Kidney epithelial cell (primary cell): ENCODE measurements at places on chromosomes 2 and 18.
A peak's percentile ranks its signal among the peaks of the same experiment; 100 is the strongest.

- DNase-seq = no peak
These were observed 494.4 kb downstream of the TMX3 start for GRCh38 chr18:68220458-68220857.

DNA sequence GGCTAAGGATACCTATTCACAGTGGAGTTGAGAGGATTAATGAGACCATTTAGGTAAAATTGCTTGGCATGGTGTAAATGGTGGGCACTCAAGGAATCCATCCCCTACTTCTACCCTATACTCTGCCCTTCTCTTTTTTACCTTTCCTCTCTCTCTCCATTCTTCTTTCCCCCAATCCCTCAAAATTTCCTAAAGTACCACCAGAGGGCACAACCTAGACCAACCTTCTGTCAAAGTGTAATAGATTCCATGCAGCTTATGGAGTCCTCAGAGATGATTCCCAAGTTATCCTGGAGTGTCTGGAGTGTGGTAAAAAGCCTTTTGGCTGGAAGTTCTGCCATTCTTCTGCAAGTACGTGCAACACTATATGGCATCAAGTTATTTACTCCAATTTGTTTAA is 33.0 kb upstream of the CCDC195 start:
- no peak for DNase-seq

GRCh38 chr2:9318461-9319337 is 104.6 kb downstream of the ITGB1BP1 start:
- no peak for DNase-seq

DNA sequence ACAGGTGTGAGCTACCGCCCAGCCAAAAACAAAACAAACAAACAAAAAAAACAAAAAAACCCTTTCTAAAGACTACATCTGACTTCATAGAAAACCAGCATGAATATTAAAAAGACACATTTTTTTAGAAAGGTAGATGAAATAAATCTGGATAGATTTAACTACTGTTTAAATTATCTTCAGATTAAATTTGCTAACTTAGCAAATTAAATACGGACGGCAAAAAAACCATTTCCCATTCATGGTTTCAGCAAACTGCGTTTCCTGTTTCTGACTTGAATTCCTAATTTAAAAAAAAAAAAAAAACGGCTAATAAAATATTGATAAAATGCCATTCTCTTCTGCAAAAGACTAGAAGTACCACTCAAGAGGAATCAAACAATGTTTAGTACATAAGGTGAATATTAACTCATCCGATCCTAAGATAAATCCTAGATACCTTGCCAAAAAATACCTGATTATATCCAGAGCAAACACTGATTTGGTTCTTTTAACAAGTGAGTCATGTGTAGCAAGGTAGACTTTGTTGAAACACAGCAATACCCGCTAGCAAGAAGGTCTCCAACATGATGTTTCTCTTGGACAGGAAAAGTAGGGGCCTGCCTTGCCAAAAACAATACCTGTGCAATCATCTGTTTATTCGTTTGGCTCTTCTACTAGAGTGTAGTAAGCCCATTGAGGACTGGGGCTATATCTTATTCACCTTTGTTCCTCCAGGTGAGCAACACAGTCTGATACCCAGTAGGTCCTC is 96.2 kb downstream of the BARD1 start:
- DNase-seq = no peak

GRCh38 chr18:3150274-3150673 is 69.5 kb downstream of the MYOM1 start:
- DNase-seq = no peak

GRCh38 chr2:46878886-46879285 is 36.7 kb downstream of the MCFD2 start:
- DNase-seq = no peak

DNA sequence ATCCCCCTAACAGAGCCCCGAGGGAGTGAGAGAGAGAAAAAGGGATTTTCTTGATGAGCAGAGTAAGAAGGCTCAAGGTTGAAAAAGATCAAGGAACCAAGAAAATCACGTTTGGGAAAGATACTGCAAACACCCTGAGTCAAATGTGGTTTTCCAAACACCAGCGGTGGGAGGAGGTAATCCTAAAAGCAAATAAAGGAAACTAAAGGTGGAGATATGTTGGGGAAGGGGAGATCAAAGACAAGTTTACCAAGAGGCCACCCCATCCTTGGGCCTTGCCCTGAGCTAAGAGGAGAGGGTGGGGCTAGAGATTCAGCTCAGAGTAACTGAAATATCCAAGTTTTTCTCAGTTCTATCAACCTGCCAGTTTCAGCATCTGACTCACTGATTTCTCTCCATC is 332.3 kb downstream of the ETAA1 start:
- DNase-seq = no peak

GRCh38 chr2:108922141-108922915 is 66.7 kb downstream of the EDAR start:
- no peak for DNase-seq

GRCh38 chr2:70871398-70872211 is 36.0 kb upstream of the CD207 start:
- peak; percentile 25 for DNase-seq

DNA sequence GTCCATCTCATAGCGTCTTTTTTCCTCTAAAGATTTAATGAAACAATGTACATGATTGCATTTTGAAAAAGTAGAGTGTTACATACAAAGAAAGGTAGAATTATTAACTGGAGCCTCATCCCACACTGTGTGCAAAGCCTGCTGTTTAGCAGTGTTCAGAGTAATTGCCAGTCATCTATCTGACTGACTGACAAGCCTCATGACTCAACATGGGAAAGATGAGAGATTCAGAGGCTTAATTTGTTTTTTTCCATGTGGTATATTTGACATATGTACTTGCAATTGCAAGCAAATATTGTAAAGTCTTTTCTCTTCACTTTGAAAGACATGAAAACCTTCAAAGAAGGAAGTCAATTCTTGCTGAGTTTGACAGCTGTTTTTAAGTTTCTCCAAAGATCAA is 14.7 kb downstream of the PCARE start:
- DNase-seq = no peak

- DNase-seq = no peak
These were observed 240.9 kb downstream of the WDPCP start for GRCh38 chr2:63347361-63347760.

GRCh38 chr2:236715077-236715476 is 145.5 kb downstream of the ACKR3 start:
- DNase-seq = no peak
